Stimulated activated naive CD8-positive, alpha-beta T cell treated with anti-CD3 and anti-CD28 coated beads, Interleukin-15, Interleukin-2, amounts not matched to agents 100 U/mL and 50 U/mL, for 24 hours (primary cell): ENCODE measurements at places on chromosomes 7 and 10.

DNA sequence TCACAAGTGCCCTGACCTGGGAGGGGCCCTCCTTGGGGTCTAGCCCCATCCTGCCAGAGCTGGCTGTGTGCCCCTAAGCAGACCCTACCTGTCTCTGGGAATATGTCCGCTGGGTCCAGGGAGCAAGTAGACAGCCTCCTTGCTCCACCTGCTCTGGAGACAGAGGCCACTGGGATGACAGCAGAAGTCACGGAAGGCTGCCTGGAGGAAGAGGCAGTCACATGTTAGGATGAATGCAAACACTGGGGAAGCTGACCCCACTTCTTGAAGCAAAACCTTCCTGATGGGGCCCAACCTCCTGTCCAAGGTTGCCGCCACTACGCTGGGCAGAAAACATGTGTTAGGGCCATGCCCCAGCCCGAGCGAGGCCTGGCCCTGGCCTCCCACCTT, 11.7 kb upstream of the LFNG start:
- DNase-seq: no peak

DNA sequence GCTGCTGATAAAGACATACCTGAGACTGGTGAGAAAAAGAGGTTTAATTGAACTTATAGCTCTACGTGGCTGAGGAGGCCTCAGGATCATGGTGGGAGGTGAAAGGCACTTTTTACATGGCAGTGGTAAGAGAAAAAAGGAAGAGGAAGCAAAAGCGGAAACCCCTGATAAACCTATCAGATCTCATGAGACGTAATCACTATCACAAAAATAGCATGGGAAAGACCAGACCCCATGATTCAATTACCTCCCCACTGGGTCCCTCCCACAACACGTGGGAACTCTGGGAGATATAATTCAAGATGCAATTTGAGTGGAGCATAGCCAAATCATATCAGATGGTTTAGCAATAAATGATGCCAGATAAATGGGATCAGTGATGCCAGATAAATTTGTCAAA, 892.0 kb upstream of the CELF2 start:
- no peak for DNase-seq

- no peak for DNase-seq
These were observed 741.2 kb upstream of the ZWINT start for GRCh38 chr10:57102236-57102635.

- no peak for DNase-seq
These were observed 40.0 kb downstream of the FANK1 start for GRCh38 chr10:125936331-125936730.

DNA sequence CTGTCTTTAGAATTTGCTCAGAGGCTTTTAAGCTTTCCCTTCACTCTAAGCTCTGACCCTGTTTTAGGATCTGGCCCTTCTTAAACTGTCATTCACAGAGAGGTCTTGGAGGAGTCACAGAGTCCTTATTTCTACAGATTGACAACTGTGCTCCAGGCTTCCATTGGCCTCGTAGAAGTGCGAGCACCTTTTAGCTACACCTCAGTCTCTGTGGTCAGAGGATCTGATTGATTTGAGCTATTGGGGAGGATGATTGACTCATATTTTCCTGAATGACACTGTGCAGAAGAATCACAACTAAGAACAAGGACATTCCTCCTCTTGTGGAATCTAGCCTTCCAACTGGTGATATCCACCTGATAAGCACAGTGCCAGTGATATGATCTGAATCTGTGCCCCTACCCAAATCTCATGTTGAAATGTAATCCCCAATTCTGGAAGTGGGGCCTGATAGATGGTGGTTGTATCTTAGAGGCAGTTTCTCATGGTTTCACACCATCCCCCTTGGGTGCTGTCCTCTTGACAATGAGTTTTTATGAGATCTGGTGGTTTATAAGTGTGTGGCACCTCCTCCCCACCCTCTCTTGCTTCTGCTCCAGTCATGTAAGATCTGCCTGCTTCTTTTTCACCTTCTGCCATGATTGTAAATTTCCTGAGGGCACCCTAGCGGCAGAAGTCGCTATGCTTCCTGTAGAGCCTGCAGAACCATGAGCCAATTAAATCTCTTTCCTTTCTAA, 3.2 kb downstream of the CYP3A7 start:
- no peak for DNase-seq

- DNase-seq: no peak
These were observed 37.8 kb downstream of the HIPK2 start for GRCh38 chr7:139739863-139740597.

DNA sequence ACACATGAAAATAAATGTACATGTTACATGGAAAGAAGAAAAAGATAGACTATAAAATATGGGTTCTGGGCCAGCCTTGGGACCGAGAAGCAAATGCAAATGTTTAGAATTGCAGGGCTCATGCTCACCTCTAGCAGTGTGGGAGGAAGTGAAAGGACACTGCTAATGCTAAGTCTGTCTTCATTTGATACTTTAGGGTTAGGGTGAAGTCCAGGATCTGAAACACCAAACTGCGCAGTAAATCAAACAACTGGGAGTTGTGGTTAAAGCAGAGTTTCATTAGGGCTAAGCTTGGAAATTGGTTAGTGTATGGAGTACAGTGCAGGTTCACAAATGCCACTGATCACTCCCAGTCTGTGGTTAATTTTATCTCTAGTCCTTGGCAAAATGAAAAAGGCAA, 73.2 kb upstream of the PDK4 start:
- DNase-seq: no peak

DNA sequence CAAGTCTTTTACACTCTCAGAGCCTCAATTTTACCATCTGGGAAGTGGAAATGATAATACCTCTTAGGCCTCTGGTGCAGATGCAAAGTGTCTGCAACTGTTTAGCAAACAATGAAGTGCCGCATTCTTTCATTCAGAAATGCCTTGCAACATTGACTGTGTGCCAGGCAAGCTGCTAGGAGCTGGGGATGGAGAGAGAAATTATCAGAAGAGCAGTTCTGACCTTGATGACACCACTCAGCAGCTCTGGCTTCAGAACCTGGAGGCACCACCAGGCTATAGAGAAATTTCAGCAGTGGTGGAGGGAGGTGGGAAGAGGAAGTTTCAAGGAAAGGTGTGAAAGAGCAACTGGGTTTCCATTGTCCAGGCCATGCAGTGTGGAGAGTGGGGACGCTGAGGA, 78.1 kb upstream of the HABP2 start:
- DNase-seq: no peak

- no peak for DNase-seq
These were observed 39.8 kb upstream of the PCBD1 start for GRCh38 chr10:70928140-70928539.

- DNase-seq: no peak
These were observed 98.9 kb upstream of the SDK1 start for GRCh38 chr7:3201937-3202710.

- DNase-seq: no peak
These were observed 98.3 kb upstream of the DDC start for GRCh38 chr7:50663396-50664102.

DNA sequence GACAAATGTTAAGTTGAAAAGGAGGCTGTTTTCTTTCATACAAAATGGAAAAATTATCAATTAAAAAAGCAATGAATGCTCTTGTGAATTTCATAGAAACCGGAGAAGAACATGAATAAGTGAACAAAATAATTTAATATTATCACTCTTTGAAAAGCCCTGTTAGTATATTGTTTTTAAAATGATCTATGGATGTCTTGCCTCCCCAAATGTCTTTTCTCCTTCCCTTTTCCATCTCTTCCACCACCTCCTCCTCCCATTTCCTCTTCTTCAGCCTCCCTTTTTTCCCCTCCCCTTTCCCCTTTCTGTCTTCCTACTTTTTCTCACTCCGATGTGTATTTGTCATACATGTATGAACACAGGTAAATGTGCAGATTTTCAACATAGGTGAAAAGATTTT, 234.7 kb downstream of the MALRD1 start:
- DNase-seq: no peak

DNA sequence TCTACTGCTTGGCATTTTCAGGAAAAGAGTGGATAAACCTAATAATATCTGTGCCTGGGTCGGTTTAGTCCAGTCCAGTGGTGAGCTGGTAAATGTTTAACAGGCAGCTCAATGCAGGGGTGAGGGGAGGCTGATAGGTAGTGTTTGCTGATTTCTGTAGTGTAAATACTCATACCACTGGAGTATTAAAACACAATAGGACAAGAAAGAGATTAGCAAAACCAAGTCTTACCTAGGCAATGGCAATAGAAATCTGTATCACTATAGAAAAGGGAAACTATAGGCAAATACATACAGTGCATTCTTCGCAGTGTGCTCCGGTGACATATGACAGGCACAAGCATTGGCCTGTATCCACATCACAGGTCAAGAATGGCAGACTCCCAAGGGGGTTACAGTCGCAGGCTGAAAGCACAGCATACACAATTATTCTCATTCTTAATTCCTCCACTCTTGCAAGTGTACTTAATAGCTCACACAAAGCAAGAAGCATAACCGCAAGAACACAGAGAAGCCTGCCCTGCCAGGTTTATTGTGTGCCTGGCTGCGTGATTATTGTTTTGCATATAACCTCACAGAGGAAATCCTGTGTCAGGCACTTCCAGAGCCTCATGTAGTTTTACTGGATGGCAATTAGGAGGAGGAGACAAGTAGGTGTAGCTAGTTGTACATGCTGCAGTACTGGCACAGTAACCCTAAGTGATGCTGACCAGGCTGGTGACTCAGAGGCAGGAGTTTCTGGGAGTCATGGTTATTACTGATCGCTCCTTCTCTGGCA, 35.0 kb downstream of the LAMB4 start:
- DNase-seq: no peak

DNA sequence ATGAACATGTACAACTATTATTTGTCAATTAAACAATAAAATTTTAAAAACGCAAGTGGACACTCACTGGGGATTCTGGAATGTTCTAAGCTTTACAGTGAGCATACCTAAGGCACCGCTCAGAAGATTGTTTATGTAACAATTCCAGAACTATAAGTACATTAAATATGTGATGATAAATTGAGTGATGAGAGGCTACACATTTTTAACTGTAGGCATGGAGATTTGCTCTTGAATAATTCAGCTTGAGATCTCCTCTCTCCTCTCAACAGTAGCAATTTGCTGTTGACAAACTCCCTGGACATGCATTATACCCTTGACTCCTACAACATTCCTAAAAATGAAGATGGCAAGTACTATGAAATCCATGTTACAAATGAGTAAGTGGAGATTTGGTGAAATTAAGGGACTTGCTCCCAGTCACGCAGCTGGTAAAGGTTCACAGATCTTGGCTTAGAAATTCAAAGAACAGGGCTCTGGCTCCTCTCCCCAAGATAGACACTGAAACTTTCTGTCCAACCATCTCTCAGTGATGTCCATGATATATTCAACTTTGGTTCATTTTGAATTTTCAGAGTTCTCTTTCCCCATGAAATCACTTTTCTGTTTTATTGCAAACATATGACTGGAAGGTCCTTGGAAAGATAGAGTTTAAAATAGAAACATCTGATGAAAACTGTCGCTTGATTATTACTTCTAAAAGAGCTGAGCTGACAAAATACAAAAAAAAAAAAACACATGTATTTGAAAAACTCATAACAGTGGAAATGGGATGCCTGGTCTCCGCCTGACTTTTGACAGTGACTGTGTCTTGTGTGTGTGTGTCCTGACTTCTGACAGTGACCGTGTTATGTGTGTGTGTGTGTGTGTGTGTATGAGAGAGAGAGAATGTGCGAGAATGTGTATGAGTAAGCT, 488.3 kb downstream of the TNS3 start:
- DNase-seq: no peak

DNA sequence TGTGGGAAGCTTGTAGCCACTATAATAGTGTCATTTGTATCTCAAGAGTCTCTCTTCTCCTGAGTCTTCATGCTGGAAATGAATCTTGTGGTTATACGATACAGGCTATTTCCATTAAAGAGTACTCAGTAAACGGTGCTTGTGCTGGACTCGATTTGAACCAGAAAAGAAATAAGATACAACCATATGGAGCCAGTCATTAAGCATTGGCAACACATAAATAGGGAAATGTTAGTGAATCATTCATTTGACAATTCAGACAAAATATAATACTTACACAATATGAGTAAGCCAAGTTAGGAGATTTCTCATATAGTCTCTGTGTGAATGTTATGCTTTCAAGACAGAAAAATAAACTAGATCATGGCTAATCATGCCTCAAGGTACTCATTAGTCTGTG, 356.8 kb downstream of the PLXDC2 start:
- DNase-seq: no peak

DNA sequence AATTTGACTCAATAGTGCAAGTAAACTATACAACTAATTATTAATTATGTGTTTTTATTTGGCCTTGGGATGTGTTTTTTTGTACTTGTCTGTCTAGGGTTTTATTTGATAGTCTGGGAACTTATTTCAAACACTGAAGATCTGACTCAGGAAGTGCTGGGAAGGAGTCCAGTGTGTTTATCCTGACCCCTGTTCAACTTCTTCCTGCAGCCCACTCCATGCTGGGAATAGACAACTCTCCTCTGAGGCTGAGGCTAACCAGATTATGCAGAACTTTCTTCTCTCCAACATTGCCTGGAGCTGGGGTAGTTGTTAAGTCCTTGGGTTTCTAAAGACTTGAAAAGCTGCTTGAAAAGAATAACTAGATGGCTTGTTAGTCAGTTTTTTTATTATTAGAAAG, 6.9 kb downstream of the CISD1 start:
- DNase-seq: no peak

- no peak for DNase-seq
These were observed 49.9 kb downstream of the SORBS1 start for GRCh38 chr10:95511314-95511713.

GRCh38 chr10:129339191-129339590, 127.8 kb upstream of the MGMT start:
- DNase-seq: no peak

DNA sequence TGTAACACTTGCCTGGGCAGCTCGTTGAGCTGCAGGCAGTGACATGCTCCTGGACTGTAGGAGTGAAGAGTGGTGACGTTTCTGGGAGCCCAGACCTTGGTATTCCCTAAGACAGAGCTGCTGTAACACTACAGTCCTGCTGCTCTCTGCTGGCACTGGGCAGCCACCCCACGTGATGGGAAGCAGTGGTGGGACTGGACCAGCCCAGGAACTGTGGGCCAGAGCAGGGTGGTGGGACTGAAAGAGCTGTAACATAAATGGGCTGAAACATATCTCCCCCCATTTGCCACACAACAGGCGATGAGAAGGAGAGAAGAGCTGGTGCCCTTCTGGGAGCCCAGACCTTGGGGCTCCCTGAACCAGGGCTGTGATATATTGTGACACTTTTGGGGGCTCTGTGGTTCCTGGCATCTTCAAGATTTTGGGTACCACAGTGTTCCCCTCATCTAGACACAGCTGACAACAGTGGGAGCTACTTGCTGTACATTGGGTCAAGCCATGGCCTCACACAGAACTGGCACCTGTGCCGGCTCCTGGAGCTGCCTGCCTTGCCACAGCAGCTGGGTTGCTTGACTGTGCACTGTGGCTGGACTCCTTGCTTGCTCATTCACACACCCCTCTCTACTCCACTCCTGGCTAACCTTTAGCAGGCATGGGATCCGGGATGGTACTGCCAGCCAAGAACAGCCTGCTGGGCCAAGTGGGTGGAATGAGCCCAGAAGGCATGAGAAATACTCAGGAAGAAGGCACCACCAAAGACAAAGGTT, 161.3 kb upstream of the PCDH15 start:
- DNase-seq: no peak
